ENCODE measurements at places on chromosomes 4 and X. TPM values are rescaled to one million over a fixed set of nuclear protein-coding genes. Genes with fewer than 3 reads are reported as not detected.

TMPRSS11F gene
- total RNA-seq, result not detected

DNA sequence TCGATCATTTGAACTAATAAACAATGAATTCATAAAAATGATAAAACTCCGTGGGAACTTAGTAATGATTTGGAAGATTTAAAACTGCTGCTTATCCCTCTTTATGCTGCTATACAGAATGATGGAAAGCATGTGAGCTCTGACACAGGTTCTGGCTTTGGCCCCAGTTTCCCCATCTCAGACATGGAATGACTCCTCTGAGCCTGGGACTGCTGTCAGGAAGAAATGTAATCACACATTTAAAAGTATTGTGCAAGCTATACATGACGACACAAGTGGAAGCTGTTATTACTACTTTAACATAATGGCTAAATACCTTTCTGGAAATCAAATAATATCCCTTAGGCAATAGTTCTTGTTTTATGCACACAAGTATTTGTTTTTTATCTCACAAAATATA, 161.7 kb downstream of the DCHS2 start:
- DNase-seq, result no peak

DNA sequence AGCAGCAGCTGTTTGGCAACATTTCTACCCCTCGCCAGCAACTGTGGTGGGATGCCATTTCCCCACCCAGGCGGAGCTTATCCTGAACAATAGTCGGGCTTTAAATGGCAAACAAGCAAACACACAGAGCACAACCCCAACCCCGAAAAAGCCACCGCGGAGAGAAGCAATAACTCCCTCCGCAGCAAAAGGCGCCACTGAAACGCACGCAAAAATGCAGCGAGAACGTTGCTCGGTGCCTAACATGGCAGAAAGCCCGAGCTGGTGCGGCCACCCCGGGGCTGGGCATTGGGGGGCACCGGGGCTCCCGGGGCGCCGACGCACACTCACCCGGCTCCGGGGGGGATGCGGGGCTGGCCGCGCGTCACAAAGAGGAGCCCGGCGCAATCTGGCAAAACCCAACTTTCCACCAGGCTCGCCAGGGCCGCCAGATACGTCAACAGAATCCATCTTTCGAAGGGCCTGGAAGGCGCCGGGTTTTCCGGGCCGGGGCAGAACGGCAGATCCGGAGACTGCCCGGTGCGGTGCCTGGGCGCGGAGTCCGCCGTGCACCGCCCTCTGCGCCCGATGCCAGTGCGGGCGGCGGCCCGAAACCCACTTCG, 818 bp downstream of the RAI2 start:
- no peak for DNase-seq

MAGEA12 gene
- not detected for total RNA-seq

DNA sequence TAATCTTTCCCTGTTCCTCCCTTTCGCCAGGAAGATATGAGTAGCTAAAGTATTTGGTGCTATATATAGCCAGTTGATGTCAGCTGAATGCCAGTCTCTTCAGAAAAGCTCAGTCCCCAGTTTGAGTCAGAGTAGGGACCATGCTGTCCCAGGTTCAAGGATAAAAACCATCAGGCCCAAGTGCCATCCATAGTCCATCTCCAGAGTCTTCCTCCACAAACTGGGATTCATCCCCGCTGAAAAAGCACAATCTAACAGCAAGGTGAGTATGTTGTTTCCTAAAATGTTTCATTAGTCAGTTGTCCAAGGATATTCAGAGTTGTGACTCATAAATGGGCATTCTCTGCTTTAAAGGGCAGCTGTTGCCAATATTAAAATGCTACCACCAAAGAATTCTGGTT, at the start of gene MYOZ2:
MYOZ2 (plus strand) TSS at position 112 of the 401 bp plus-strand sequence. CDS start 694 bp downstream, outside the sequence.
- no peak for DNase-seq

DNA sequence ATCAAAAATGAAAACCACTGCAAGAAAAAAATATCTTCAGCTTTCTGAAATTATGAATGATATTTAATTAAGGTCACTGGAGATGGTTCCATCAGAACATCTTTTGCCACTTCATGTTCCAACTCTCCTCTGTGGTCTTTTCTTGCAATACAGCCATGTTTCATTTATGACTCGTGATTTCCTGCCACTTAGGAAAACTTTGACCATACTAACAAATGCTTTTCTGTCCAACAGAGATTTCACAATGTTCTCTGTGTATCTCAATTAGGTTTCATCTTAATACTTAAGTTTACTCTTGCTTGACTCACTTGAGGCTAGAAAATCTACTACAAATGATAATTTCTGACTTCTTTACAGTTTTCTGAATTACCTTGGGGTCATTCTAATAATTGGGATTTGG, 330.9 kb downstream of the CXXC4 start:
- DNase-seq, result no peak

CEP135 gene
- total RNA-seq, result 16.6 TPM

DNA sequence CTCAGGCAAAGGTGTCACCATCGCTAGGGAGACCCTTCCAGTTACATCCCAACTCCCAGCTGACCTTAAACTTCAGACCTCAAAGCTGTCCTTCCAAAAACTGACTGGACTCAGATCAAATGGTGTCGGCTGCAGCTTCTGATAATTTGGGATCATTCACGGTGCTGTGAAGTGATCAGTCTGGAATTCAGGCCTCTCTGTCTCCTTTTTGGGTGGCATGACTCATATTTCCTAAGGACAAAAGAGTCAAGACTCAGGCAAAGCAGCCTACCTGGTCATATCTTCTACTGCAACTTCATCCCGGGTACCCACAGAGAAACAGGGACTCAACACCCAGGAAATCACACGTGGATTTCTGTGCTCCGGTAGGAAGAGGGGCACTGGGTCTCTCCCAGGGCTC, 87.6 kb downstream of the SORCS2 start:
- no peak for DNase-seq

GRCh38 chrX:15177316-15177715, 92.6 kb downstream of the ASB9 start:
- no peak for DNase-seq

- DNase-seq, result no peak
Measured at GRCh38 chr4:165449333-165449732, 70.5 kb downstream of the CPE start.

- no peak for DNase-seq
Measured at GRCh38 chrX:94908171-94908570, 1234.2 kb downstream of the FAM133A start.

GRCh38 chr4:136946307-136946907, 585.9 kb downstream of the PCDH18 start:
- no peak for DNase-seq

GRCh38 chr4:72714482-72715279, 145.7 kb upstream of the ADAMTS3 start:
- no peak for DNase-seq

GRCh38 chr4:5926598-5926997, 33.7 kb upstream of the CRMP1 start:
- DNase-seq, result no peak

CT45A5 gene
- not detected for total RNA-seq

BRS3 gene
- total RNA-seq, result not detected

C4orf50 gene
- total RNA-seq, result not detected

DCX gene
- total RNA-seq, result not detected

GLRA2 gene
- not detected for total RNA-seq

- no peak for DNase-seq
Measured at GRCh38 chrX:455673-456072, 69.0 kb upstream of the PPP2R3B start.

DNA sequence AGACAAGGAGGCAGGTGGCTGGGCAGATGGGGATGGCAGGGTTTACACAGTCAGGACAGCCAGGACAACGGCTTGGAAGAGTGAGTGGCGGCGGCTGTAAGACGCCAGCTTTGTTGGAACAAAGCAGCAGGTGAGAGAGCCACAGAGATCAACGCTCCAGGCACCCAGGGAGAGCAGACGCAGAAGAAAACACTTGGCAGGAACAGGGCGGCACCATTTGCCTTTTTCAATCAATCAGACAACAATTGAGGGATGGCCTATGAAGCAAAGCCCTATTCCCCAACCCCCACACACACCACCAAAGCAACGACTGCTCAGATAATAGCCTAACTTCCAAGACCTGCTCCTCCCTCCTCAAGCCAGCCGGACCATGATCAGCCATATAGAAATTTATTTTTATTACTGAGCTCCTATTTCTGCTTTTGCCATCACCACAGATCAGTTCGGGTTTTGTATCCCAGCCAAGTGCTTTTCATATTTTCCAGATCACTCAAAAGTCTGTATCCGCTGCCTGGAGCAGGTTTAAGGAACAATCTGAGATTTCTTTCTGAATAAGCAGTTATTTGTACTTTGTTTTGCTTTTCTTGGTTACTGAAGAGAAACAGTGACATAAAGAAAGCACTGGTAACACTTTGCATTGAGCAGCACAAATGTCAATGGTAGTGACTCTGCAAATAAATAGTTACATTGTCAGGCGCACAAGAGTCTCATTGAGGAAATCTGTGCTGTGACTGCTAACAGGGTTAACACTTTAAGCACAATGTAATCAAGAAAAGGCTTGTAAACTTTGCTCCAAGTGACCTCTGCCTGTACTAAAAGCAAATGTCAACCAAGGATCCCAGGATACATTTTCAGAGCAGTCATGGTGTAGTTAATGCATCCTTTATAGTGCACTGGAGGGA, 81.8 kb upstream of the RBPJ start:
- DNase-seq, result no peak

DNA sequence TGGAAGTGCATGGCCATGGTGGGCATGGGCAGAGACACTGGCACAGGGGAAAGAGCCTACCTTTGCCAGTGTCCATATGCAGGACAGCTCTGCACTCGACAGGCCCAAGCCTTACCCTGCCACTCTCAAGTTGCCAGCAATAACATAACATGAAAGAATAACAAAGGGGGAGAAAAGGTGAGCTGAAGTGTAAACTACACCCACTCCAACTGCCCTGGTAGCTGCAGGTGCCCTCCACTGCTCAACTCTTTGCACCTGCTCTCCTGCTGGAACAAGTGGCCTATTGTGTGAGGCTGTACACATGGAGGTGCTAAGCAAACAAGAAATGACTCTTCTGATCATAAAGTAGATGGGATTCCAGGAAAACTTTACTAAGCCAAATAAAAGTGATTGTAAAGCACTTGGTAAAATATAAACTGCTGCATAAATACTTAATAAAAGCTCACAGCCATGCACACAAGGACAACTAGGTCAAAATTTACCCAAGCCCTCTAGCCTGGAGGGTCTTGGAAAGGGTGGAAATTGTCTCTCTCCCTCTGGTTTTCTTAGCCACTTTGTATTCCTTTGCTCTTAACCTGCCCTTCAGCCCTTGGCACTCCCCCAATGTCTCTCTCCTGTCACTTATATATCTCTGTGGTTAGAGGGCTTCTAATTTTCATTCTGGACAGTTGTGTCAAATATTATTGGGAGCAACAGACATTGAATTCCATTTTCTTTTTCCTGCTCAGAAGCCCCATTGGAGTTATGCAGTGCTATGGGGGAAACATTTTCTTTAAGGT, 261.2 kb upstream of the GPC4 start:
- DNase-seq, result no peak

- DNase-seq, result peak; percentile 10
Measured at GRCh38 chrX:52346174-52347165, 22.4 kb upstream of the XAGE2 start.

- DNase-seq, result no peak
Measured at GRCh38 chrX:48715876-48716502, 19.5 kb downstream of the SUV39H1 start.

- DNase-seq, result no peak
Measured at GRCh38 chr4:110250023-110250387, 51.6 kb upstream of the ELOVL6 start.

- no peak for DNase-seq
Measured at GRCh38 chr4:140736669-140737343, 19.4 kb downstream of the TBC1D9 start.

DNA sequence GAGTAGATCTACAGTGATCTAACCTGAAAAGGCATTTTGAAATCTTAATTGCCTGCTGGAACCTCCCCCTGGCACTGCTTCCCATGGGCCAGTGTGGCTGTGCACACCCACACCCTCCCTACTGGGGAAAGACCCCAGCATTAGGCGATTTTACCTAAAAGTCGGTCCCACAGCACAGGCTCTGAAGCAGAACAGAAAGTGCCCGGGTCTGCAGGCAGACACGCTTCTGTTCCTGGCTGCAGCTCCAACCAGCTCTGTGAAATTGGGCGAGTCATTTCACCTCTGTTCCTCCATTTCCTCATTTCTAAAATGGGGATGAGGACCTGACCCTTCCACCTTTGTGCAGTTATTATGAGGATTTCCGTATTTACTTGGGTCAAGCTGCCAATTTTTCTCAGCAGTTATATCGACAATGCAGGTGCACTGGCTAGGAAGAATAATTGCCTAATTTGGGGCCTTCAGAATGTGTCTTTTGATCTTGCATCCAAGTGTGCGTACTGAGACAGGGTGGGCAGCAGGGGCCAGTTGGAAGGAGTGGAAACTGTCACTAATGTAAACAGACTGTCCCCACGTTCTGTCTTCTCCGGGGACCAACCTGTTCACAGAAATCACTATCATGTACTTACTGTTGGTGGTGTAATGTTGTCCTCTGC, 7.1 kb downstream of the KLF3 start:
- no peak for DNase-seq

DNA sequence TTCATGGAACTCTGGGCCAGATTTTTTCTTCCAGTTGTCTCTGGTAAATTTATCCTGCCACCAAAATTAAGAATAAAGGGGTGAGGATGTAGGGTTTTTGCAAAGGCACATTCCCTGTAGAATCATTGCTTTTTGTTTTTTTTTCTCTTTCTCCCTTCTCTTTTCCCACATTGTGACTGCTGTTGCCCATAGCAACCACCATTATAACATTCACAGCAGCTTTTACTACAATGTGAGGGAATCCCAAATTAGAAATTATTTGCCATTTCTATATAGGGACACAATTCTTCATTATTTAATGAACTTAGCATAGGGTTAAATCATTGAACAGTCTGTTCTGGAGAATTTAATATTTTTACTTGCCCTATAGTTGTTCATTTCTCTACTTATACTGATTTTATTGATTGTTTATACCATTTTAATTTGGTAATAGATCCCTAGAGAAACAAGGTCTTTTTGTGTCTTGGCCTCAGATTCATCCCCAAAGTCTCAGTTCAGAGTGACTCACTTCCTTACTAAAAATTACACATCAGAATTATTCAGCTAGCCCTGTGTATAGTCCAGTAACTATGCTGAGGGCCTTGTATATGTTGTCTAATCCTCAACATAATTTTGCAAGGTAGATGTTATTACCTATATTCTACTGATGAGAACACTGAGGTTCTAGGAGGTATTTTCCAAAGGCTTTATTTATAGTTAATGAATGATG, 80.8 kb upstream of the ANK2 start:
- no peak for DNase-seq

GRCh38 chrX:22220941-22221340, 51.8 kb upstream of the CBLL2 start:
- no peak for DNase-seq

PDGFRA gene
- not detected for total RNA-seq

RHOH gene
- total RNA-seq, result 112 TPM

ASIC5 gene
- not detected for total RNA-seq

- no peak for DNase-seq
Measured at GRCh38 chr4:165927815-165928214, 54.8 kb downstream of the TLL1 start.

Measured in activated naive CD8-positive, alpha-beta T cell treated with anti-CD3 and anti-CD28 coated beads for 36 hours (primary cell).